H54 (cell line): ENCODE measurements at places on chromosomes 16 and 17.

DNA sequence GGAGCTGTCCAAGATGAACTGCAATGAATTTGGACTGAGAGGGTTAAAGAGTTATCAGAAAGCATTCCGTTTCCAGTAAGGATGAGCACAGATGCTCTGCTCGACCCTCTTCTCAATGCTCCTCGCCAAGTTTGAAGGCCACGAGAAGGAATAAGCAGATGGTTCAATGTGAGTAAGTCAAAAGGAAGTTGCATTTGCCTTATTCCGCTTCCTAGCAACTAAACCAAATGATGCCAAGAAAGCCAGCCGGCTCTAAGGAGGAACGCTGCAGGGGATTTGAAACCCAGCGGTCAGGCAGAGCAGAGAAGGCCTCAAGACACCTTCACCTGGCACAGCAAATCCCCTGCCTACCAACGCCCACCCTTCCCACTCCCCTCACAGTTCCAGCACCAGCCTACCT is 52.1 kb upstream of the CNEP1R1 start:
- no peak for DNase-seq

- DNase-seq: no peak
Measured at GRCh38 chr16:29993191-29993902, 2.1 kb downstream of the HIRIP3 start.

GRCh38 chr17:74558882-74559519 is 8.3 kb downstream of the CD300H start:
- no peak for DNase-seq

DNA sequence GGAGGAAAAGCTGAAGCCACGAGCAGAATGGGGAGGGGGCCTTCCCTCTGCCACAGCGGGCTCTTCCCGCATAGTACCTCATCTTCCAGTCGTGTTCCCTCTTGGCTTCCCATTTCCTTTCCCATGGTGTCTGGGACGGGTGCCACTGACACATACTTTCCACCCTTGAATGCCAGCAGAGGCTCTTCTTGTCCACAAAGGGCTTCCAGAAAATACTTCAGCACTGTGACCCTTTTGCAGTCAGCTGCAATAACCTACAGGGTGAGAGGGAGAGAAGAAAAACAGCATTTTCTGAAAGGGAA is 30.7 kb downstream of the HIC1 start:
- DNase-seq: no peak

DNA sequence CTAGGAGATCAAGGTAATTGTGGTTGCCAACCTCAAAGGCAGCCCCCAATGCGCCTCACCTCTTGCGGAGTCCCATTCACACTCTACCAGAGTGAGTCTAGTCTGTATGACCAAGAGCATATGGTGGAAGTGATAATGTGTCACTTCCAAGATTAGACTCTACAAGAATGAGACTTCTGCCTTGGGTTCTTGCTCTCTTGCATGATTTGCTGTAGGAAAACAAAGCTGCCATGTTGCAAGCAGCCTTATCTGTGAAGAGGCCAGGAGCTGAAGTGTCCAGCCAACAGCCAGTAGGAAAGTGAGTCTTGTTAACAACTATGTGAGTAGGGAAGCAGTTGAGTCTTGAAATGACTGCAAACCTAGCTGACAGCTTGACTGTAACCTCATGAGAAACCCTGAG is 3.4 kb downstream of the TERF2 start:
- DNase-seq: no peak

DNA sequence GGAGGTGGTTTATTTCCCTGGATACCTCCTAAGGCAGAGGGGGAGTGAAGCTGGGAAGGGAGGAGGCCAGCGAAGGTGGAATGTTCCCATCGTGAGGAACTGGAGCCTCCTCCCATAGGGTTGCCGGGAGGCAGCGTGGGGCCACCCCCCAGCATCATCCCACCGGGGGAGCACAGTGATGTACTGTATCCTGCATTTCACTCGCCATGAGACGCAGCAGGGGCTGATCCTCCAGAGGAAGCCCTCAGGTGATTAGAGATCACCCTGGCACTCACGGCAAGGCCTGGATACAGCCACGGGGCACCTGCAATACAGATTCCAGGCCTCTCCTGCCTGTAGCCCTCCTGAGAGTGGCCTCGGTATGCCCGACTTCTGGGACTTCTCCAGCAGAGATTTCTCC is 25.5 kb upstream of the BEAN1 start:
- DNase-seq: no peak

- DNase-seq: no peak
Measured at GRCh38 chr16:29141586-29142324, 156.9 kb downstream of the LAT start.

GRCh38 chr17:7611635-7612293 is 2.9 kb downstream of the FXR2 start:
- DNase-seq: no peak

- no peak for DNase-seq
Measured at GRCh38 chr17:66351033-66351432, 48.6 kb downstream of the PRKCA start.

- no peak for DNase-seq
Measured at GRCh38 chr16:3513892-3514583, 13.2 kb downstream of the CLUAP1 start.

DNA sequence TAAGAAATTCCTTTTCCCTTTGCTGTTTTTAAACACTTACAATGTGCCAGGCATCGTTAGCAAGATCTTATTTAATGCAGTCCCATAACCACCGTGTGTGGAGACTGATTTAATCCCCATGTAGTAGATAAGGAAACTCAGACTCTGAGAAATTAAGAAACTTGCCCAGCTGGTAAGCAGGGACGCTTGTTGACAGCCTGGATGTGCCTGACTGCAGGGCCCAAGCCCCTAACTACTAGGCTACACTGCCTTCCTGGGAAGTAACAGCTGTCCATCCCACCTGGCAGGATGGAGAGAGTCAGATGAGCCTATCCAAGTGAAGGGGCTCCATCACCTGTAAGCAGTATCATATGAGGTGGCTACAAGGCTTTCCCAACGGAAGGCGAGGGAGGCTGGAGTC is 23.1 kb downstream of the CDK5RAP3 start:
- DNase-seq: no peak
